ENCODE measurements at places on chromosomes 6 and 20.

- DNase-seq = no peak
Observed at GRCh38 chr20:15257569-15257870, 920.1 kb upstream of the FLRT3 start.

DNA sequence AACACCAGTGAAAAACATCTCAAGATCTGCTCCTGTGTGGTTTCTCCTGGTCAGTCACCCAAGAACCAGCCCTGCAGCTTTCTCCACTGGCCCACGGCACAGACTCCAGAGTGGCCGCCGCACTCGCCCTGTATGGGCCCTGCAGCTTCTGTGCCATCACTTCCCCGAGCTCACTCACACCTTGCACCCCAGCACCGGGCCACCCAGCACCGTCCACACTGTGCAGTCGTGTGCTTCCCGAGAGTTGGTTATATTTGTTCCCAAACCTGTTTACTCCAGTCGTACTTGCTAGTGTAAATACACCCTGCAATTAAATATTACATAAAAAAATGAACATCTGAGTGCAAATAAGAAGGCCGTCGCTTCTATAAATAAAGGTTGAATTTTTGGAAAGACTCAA is 341.7 kb downstream of the CDH26 start:
- DNase-seq = no peak

GRCh38 chr6:40485795-40486194 is 101.4 kb downstream of the LRFN2 start:
- DNase-seq = no peak

- no peak for DNase-seq
Observed at GRCh38 chr6:41878961-41879405, 16.2 kb downstream of the USP49 start.

GRCh38 chr20:36202891-36203338 is 33.4 kb upstream of the AAR2 start:
- peak; percentile 72 for DNase-seq

DNA sequence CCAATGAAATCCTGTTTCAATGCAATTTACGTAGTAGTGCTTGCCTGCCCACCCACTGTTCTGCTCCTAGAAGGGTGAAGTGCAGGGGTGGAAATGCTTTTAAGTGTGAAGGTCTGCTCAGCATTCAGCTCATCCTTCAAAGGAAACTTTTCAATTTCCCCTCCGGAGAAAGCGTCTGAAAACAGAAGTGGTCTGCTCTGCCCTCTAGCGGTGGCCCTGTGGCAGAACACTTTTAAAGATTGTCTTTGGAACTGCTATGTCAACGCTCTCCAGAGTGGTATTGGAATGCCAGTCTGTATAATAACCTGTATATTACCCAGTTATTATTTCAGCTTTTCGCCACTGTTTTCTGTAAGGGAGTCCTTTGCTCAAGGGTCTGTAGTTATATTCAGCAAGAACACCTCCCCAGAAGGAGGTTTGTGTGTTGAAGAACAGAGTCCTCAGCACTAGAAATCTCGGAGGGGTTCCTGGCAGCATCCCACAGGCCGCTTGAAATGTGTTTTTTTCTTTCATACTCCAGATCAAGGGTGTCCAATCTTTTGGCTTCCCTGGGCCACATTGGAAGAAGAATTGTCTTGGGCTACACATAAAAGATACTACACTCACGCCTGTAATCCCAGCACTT is 63.1 kb upstream of the KLHL31 start:
- peak; percentile 50 for DNase-seq
